ENCODE measurements at places on chromosomes 4 and X.

GRCh38 chr4:110586131-110586850, 36.6 kb downstream of the PITX2 start:
- DNase-seq = peak; percentile 63

- no peak for DNase-seq
Observed at GRCh38 chr4:27242217-27242616, 381.6 kb downstream of the STIM2 start.

GRCh38 chrX:77444545-77444944, 2.6 kb upstream of the FGF16 start:
- DNase-seq = no peak

DNA sequence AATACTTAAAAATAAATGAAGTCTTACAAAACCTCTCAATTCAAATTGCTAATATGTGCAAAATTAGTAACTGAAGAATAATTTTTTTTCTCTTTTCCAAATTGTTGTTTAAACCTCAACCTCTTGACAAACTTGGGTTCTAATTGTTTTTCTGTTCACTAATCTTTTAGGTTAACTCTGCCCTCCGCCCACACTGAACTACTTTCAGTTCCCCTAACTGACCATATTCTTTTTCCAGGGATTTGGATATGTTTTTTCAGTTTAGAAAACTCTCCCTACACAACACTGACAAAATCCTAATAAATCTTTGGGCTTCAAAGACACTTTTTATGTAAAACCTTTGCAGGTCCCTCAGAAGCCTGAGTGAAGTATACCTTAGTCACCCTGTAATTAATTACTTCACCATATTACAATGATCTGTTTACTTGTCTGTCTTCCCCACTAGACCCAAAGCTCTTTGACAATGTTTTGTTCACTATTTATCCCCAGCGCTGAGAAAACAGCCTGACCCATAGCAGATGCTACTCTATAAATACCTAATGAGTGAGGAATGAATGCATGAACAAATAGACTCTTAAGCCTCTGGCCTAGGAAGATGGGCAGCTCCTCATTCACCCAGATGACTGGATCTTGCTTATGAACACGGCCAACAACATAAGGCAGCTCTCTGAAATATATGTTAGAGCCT, 134.9 kb downstream of the MAML3 start:
- DNase-seq = no peak

GRCh38 chrX:13716905-13717304, 17.5 kb downstream of the TRAPPC2 start:
- no peak for DNase-seq

- no peak for DNase-seq
Observed at GRCh38 chr4:165656399-165656798, 216.6 kb upstream of the TLL1 start.

DNA sequence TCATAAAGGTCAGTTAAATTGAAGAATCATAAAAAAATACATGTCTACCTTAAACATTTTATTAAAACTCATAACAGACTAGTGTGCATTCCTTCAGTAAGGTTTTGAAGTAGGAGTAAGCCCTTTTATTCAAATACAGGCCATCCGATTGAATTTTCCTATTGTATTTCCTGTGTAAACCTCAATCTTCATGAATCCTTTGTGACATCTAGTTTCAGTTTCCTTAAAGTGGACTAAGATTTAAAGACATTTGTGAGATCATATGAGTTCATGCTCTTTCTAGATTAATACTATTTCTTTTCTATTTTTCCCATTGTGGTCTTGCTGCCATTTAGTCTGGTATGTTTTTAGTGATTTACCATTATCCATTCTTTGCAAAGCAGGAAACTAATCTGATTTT, 644.7 kb upstream of the BOD1L1 start:
- no peak for DNase-seq

- no peak for DNase-seq
Observed at GRCh38 chrX:1466971-1467561, 14.4 kb upstream of the ASMTL start.

- DNase-seq = no peak
Observed at GRCh38 chr4:71417150-71417549, 78.3 kb downstream of the SLC4A4 start.

DNA sequence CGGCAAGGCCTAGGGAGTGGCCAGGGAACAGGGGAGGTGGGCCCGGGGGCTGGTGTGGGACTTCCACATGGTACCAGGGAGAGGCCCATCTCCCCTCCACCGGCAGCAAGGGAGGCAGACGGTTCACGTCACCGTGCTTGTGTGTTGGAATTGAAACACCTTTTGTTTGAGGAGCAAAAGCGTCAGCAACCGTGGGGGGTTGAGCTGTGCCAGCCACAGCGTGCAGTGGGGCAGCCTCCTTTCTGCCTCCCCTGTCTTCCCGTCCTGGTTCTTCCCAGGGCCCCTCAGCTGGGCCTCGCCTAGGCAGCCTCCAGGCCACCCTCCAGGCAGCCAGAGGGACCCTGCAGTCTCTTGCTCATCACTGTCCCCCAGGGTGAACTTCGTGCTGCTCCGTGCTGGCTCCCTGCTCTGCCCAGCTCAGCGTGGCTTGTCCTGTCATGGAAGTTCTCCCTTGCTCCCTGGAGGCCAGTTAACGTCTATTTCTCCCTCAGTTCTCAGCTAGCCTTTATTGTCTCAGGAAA, 32.1 kb upstream of the HGFAC start:
- DNase-seq = no peak

DNA sequence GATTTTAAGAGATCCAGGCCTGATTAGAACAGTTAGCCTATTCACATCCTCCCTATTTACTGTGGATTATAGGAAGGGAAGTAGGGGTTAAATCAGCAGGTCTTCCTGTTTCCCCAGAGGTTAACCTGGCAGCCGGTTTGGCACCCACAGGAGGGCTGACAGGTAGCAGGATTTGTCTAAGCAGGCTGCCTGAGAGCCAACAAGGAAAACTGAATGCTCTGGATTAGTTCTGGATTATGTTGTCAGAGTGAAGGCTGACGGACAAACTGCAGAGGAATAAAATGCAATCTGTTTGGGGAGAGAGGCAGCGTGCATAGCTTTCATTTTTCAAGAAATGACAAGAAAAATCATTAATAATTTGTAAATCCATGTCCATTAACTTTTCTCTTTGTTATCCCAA, 397.1 kb upstream of the FAM241A start:
- DNase-seq = no peak

- peak; percentile 79 for DNase-seq
Observed at GRCh38 chr4:113445286-113445685, 316.3 kb downstream of the CAMK2D start.
